ENCODE measurements at places on chromosomes 2 and 18.

- no peak for DNase-seq
These were observed 122.5 kb downstream of the PLA2R1 start for GRCh38 chr2:159939946-159940345.

- DNase-seq, result peak; percentile 15
These were observed 20.4 kb upstream of the PAPOLG start for GRCh38 chr2:60735496-60736250.

DNA sequence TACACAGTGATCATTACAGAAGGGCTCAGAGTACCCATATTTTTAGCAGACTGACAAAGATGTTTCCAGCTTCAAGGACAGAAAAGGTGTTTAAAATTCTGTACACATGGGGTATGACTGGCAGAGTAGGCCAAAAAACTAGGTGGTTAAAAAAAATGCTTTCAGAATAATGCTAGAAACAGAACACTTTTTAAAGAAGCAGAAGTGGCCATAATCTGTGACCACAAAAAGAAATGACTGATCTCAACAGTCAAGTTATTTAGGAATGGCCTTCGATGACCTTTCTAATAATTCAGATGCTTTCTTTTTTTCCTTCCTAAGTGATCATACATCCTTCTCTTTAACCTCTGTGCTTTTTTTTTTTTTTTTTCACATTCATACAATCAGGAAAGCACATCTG, 4.1 kb upstream of the AQP4 start:
- no peak for DNase-seq

GRCh38 chr2:187580462-187581124, 26.4 kb upstream of the TFPI start:
- DNase-seq, result no peak

GRCh38 chr2:182241936-182242335, 184.9 kb downstream of the PDE1A start:
- DNase-seq, result no peak

- DNase-seq, result no peak
These were observed 33.6 kb downstream of the GAD1 start for GRCh38 chr2:170850251-170850650.

GRCh38 chr18:13216711-13217465, 1.7 kb upstream of the LDLRAD4 start:
- peak; percentile 42 for DNase-seq

DNA sequence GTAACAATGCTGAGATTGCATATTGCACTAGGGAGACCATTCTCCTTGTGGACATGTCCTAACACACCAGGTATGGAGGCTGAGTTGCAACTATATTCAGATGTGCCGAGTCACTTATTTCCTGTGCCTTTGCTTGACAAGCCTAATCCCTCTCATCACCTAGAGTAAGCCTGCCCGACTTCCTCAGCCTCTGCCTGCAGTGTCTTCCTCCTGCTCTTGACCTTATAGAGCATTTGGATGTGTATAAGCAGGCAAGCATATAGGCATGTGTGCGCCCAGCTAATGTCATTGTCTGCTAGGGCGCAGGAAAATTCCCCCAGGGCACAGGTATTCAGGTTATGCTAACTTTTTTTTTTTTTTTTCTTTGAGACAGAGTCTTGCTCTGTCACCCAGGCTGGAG, 316.9 kb downstream of the CDH2 start:
- DNase-seq, result no peak

- DNase-seq, result no peak
These were observed 768.6 kb upstream of the HS6ST1 start for GRCh38 chr2:129087133-129087813.

GRCh38 chr2:112642966-112643365, 2.8 kb upstream of the SLC20A1 start:
- no peak for DNase-seq

DNA sequence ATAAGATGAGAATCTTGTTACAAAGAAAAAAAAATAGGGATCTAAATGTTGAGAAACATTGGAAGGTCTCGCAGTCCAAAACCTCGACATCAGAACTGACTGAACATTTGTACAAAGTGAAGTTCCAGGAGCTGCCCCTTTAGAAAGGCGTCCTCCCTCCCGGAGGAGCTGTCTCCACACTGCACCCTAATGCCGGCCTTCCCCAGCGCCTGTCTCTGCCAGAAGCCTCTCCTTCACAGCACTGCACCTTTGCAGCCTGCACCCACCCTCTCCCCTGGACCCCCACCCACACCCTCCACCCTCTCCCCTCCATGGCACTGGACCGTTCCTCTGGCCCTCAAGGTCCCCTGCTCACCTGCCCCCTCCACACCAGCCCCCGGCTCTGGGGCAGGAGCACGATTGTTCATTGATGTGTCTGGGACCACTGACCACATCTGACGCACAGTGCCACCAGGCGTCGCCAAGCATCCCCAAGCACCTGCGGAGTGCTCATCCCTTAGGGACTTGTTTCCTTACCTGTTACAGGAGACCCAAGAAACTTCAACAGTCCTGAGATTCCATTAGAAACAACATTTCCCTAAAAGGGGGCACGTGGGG, 90.3 kb upstream of the SNTG2 start:
- DNase-seq, result no peak

GRCh38 chr18:23269928-23270327, 134.6 kb downstream of the CABLES1 start:
- DNase-seq, result no peak

GRCh38 chr18:36706134-36706881, 122.5 kb downstream of the TPGS2 start:
- no peak for DNase-seq

GRCh38 chr2:124347209-124347608, 322.1 kb downstream of the CNTNAP5 start:
- no peak for DNase-seq

- no peak for DNase-seq
These were observed 133.9 kb downstream of the MTCL1 start for GRCh38 chr18:8839281-8839680.

DNA sequence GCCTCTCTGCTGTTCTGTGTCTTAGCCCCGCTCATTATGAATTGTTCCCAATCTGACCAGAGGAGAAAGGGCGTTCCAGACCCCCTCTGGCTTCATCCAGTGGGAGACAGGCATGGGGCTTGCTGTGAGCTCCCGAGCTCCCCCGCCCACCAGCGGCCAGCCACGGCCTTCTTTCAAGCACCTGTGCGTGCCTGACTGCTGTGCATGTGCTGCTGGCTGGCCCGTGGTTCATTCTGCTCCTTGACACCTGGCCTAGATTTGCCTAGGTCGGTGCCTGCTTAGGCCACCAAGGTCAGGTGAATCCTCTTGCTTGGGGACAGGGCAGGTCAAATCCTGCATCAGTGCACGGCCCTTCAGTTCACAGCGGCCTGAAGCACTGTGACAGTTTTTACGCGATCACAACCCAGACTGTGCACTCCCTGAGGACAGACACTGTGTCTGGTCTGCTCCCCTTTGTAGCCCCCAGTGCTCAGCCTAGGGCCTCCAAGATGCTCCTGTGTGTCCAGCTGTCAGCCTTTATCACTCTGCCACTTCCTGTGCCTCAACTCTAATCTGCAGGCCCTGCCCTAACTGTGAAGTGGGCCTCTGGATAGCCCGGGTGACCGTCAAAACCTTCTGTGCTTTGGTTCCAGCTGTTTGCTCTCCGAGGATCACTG, 3.6 kb upstream of the LPIN1 start:
- no peak for DNase-seq

DNA sequence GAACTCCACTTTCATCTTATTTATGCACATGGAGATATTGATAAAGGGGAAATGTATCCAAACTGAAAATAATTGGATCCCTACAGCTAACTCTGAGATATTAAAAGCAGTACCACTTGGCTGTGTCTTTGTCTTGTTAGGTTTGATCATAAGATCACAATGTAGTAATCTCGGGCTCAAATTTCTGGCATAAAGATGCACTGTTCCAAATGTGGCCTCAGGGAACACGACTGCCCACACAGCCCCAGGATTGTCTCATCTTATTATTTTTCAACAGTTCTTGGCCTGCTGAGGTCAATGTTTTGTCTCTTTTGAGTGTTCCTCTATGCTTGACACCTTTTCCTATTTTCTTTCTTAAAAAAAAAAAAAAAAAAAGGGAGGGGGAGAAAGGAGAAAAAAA, 114.1 kb downstream of the GBX2 start:
- no peak for DNase-seq

DNA sequence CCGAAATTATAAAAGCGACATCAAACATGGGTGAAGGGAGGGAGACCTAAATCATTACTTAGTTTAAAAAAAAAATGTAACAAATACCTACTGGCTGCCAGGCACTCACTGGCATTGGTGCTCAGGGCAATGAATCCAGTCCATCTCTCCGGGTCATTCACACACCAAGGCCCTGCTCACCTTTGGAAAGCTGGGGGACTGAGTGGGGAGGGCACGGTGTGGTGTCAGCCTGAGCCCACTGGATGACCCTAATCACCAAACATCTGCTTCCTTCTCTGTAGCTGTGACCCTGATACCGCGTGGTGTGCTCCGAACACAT, 336 bp upstream of the DDX1 start:
- no peak for DNase-seq

GRCh38 chr2:26363958-26364357, 17.4 kb upstream of the ADGRF3 start:
- no peak for DNase-seq

DNA sequence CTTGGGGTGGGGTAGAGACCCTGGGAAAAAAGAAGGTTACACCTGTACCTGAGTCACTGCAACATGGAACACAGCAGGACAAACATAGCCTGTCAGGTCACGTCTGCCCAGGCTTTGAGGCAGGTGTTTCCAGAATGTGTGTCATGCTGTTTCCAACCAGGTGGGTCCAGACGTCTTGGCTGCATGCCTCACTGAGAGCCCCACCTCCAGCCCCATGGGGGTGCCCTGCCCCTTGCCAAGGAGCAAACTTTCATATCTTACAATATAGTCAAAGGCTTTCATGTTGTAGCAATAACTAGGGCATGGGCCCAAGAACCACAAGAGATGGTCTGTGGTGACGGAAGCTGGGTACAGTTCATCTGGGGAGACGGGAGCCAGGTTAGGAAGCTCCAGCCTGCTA, 499.7 kb downstream of the BCL11A start:
- DNase-seq, result no peak

DNA sequence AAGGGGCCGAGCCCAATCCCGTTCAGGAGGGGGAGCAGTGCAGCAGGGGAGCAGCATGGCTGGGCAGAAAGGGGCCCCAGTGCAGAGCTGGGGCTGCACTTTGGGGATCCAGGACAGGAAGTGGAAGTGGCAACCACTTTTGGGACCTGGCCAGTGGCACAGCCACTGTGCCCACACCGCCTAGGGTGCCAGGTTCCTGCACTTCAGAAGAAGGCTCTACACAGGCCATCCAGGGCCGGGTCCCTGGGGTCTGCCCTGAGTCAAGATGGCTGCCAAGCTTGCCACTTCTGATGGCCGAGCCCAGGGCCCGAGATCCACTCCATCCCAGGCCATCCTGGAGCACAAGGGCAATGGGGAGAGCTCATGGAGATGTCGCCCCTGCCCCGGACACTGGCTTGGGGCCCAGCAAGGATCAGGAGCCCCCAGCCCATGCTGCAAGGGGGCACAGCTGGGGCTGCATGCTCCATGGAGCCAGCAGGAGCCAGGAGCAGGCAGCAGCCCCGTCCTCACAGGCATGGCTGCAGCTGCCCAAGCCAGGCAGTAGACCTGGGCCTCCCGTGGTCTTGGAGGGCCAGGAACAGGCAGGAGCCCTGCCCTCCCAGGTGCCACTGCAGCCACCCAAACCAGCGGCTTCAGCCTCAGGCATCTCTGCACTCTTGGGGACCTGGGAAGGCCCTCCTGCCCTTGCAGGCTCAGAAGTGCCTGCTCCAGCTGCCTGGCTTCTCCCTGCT, 35.0 kb upstream of the ID2 start:
- no peak for DNase-seq

DNA sequence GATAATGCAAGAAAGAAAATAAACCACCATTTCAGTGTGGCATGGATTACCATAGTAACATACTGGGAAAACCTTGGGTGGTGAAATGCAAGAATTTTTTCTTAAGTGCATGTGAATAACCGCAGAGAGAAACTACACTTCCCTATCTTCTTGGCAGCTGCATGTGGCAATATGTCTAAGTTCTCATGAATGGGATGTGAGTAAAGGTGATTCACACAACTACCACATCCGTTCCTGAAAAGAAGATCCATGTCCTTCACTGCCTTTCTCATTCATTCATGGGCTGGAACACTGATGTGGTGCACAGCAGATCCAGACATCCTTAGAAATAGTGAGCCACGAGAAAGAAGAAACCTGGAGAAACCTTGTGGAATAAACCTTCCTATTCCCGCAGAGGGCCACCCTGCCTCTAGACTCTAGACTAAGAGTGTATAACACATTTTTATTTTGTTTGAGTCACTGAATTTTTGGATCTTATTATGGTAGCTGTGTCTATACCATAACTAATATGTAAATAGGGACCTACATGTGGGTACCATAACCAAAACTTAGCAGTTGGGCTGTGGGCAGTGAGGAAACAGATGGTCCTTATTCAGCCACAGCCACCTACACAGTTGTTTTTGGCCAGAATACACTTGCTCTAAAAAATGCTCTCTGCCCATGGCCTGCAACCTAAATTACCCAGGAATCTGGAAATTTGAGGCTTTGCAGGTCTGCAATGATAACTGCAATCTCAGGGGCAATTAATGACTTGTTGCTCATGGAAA, 573.3 kb downstream of the LRP1B start:
- DNase-seq, result no peak

GRCh38 chr18:78130232-78131195, 849.1 kb upstream of the SALL3 start:
- DNase-seq, result no peak

Data from CD4-positive, alpha-beta T cell (primary cell).